ENCODE measurements at places on chromosomes 5 and 9. TPM values are rescaled to one million over a fixed set of nuclear protein-coding genes. Genes with fewer than 3 reads are reported as not detected.

DNA sequence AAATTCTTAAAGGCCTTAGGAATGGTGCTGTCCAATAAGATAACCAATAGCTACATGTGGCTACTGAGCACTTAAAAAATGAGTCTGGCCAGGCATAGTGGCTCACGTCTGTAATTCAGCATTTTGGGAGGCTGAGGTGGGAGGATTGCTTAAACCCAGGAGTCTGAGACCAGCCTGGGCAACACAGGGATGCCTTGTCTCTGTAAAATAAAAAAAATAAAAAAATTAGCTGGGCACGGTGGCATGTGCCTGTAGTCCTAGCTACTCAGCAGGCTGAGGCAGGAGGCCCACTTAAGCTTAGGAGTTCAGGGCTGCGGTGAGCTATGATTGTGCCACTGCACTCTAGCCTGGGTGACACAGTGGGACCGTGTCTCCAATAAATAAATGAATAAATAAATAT, 1.3 kb upstream of the SLC22A5 start:
- H3K36me3 ChIP-seq = no peaks in the 10 kb centered on the region
- no peak for DNase-seq
- no peak overlapping the region for H3K27ac ChIP-seq
- peaks cover 11% of the 10 kb centered on the region for H3K4me1 ChIP-seq
- no peak overlapping the region for H3K4me3 ChIP-seq

The KLF9 gene
- total RNA-seq = 0.12 TPM

DNA sequence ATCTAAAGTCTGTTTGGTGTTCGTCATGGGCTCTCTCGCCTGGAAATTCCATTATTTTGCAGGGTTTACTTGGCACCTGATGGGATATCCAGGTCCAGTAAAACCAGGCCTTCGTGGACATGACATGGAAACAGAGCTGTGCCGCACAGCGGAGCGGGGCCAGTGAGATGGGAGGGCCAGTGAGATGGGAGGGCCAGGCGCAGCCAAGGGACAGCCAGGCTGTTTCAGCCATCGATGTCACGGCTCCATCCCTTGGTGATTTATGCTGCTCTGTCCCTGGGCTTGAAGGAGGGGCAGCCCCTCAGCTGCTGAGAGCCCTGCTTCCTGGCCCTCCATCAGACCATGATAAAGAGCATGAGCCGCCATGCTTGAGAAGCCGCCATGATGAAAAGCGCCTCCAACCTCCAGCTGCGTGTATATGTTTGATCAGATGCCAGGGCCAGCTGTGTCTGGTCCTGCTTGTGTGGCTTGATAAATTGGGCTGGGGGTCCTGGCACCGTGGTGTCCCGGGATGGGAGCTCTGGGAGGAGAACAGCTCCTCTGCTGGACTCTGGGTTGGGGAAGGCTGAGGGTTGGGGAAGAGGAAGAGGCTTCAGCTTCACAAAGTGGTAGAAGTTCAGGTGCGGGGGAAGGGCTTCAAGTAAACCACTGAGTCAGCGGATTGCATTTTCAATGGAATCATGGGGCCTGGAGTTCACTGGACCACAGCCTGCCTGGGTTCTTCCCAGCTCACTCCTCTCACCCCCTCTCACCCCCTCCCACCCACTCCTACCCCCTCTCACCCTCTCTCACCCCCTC, 6.1 kb upstream of the COL5A1 start:
- H3K27me3 ChIP-seq = no peaks in the 10 kb centered on the region
- H3K27ac ChIP-seq = no peak overlapping the region
- no peak overlapping the region for H3K4me3 ChIP-seq
- H3K4me1 ChIP-seq = peaks cover 3% of the 10 kb centered on the region
- no peak for DNase-seq
- H3K36me3 ChIP-seq = no peaks in the 10 kb centered on the region

The NEUROG1 gene
- not detected for total RNA-seq

- no peaks in the 10 kb centered on the region for H3K27me3 ChIP-seq
- H3K36me3 ChIP-seq = no peaks in the 10 kb centered on the region
- no peak overlapping the region for H3K27ac ChIP-seq
- no peak for DNase-seq
- H3K4me1 ChIP-seq = no peaks in the 10 kb centered on the region
Observed at GRCh38 chr9:90846770-90847419, 45.3 kb downstream of the SYK start.

The TLE1 gene
- 54.7 TPM for total RNA-seq

DNA sequence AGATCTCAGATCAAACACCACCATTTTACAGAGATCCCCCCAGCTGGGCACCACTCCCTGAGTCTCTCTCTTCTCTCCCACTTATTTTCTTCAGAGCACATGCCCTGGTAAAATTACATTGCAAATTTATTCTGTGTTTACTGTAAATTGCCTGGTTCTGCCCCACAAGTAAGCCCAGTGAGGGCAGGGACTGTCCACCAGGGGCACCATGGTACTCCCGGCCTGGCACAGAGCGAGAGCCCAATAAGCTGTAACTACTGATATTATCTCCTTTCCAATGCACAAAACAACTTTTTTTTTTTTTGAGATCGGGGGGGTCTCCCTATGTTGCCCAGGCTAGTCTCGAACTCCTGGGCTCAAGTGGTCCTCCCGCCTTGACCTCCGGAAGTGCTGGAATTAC, 123.0 kb downstream of the PAX5 start:
- H3K4me1 ChIP-seq = peaks cover 9% of the 10 kb centered on the region
- no peaks in the 10 kb centered on the region for H3K36me3 ChIP-seq
- H3K27me3 ChIP-seq = no peaks in the 10 kb centered on the region
- H3K27ac ChIP-seq = no peak overlapping the region
- H3K4me3 ChIP-seq = no peak overlapping the region
- DNase-seq = no peak

GRCh38 chr5:98517560-98518366, 255.7 kb upstream of the RGMB start:
- H3K4me1 ChIP-seq = peaks cover 17% of the 10 kb centered on the region
- H3K27ac ChIP-seq = no peak overlapping the region
- DNase-seq = no peak
- no peaks in the 10 kb centered on the region for H3K27me3 ChIP-seq
- H3K4me3 ChIP-seq = no peak overlapping the region

The C8G gene
- not detected for total RNA-seq

GRCh38 chr5:168153263-168153875, 138.1 kb upstream of the WWC1 start:
- no peak overlapping the region for H3K4me3 ChIP-seq
- no peaks in the 10 kb centered on the region for H3K27me3 ChIP-seq
- DNase-seq = peak; percentile 11
- H3K4me1 ChIP-seq = peaks cover 21% of the 10 kb centered on the region
- no peak overlapping the region for H3K27ac ChIP-seq

DNA sequence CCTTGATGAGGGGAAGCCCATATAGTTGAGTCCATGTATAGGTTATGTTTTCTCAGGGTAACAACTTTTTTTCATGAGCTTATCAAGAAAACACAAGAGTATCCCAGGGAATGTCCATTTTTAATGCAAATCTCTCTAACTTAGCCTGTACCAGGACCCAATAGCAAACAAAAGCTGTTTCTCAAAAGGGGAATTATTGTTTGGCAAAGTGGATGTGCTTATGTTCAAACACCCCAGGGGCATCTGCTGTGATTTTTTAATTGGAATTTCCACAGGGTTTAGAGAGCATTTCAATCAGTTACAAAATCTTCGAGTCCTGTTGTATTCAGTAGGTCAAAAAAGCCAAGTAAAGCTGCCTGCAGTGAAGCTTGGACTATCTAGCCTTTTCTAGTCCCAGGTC, 33.4 kb upstream of the CSNK1G3 start:
- no peak for DNase-seq
- H3K27me3 ChIP-seq = no peaks in the 10 kb centered on the region
- H3K36me3 ChIP-seq = no peaks in the 10 kb centered on the region
- H3K4me1 ChIP-seq = no peaks in the 10 kb centered on the region
- H3K4me3 ChIP-seq = no peak overlapping the region
- no peak overlapping the region for H3K27ac ChIP-seq

GRCh38 chr5:111953351-111954127, 196.5 kb upstream of the NREP start:
- DNase-seq = no peak
- no peak overlapping the region for H3K27ac ChIP-seq
- no peak overlapping the region for H3K4me3 ChIP-seq
- no peaks in the 10 kb centered on the region for H3K4me1 ChIP-seq
- no peaks in the 10 kb centered on the region for H3K36me3 ChIP-seq

The PLPP7 gene
- 11.5 TPM for total RNA-seq

The DRD1 gene
- total RNA-seq = not detected

- no peak overlapping the region for H3K27ac ChIP-seq
- H3K4me3 ChIP-seq = no peak overlapping the region
- no peaks in the 10 kb centered on the region for H3K36me3 ChIP-seq
Observed at GRCh38 chr5:139884144-139884543, 88.5 kb downstream of the PSD2 start.

DNA sequence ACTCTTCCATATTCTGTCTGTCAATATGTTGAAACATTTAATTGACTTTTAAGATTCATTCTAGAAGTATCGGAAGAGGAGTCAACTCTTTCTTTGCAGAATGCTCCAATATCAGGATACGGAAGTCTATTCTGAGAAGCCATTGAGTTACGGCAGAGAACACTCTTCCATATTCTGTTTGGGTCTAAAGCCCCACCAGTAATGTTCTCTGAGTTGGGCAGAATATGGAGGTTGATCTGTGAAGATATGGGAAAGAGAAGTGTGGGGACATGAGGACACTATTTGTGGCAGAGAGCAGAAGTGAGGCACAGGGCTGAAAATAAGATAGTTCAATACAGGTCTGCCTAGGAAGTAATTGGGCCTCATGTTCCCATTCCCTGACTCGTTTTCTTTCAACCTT, 300.0 kb downstream of the DIRAS2 start:
- no peak for DNase-seq
- no peak overlapping the region for H3K4me3 ChIP-seq
- no peaks in the 10 kb centered on the region for H3K36me3 ChIP-seq
- peaks cover 14% of the 10 kb centered on the region for H3K4me1 ChIP-seq
- no peak overlapping the region for H3K27ac ChIP-seq

- no peak overlapping the region for H3K27ac ChIP-seq
- H3K4me1 ChIP-seq = no peaks in the 10 kb centered on the region
- no peaks in the 10 kb centered on the region for H3K36me3 ChIP-seq
- H3K27me3 ChIP-seq = no peaks in the 10 kb centered on the region
Observed at GRCh38 chr5:31823472-31823871, 184.5 kb downstream of the PDZD2 start.

- H3K4me1 ChIP-seq = no peaks in the 10 kb centered on the region
- H3K27ac ChIP-seq = no peak overlapping the region
- DNase-seq = no peak
- H3K36me3 ChIP-seq = no peaks in the 10 kb centered on the region
Observed at GRCh38 chr9:112012026-112012902, 115.7 kb downstream of the UGCG start.

DNA sequence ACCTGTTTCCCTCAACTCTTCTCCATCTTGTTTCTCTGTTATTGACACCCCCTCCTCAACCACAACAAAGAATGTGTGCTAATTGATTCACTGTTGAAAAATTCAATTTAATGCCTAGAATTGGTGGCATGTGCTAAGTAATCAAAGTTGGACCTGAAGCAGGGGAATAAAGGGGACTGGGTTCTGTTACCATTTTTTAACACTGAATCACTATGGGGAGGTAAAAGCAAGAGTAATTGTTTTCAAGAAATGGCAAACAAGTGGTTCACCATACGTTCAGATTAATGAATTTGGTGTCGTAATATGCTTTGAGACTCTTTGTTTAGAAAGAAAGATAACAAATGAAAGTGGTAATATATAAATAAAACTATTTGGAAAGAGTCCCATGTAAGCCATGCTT, 17.0 kb upstream of the SSBP2 start:
- no peaks in the 10 kb centered on the region for H3K36me3 ChIP-seq
- peaks cover 4% of the 10 kb centered on the region for H3K4me1 ChIP-seq
- no peak overlapping the region for H3K4me3 ChIP-seq

The DND1 gene
- total RNA-seq = 1.1 TPM

DNA sequence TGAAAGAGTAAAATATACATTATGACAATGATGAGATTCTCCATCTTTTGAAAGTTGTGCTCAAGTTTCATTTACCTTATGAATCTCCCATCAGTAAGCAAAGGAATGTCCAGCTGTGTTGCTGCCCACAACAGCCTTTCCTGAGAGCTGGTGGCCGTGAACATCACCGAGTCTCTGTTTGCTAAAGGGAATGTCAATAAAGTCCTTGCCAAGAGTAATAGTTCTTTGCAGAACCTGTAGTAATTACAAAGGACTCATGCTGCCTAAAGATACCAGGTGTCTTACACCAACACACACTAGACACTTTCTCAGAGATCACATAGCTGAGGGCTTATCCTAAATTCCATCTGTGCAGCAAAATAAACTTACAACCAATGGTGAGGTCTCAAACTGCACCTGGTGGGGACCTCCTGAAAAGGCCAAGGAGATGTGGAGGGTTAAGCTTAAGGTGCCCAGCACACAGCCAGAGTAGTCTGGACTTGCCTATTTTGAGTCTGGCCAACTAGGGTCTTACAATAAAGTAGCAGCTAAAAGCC, 111.1 kb upstream of the DAPK1 start:
- no peak for DNase-seq
- H3K27me3 ChIP-seq = no peaks in the 10 kb centered on the region
- no peak overlapping the region for H3K27ac ChIP-seq

The GLRA1 gene
- not detected for total RNA-seq

DNA sequence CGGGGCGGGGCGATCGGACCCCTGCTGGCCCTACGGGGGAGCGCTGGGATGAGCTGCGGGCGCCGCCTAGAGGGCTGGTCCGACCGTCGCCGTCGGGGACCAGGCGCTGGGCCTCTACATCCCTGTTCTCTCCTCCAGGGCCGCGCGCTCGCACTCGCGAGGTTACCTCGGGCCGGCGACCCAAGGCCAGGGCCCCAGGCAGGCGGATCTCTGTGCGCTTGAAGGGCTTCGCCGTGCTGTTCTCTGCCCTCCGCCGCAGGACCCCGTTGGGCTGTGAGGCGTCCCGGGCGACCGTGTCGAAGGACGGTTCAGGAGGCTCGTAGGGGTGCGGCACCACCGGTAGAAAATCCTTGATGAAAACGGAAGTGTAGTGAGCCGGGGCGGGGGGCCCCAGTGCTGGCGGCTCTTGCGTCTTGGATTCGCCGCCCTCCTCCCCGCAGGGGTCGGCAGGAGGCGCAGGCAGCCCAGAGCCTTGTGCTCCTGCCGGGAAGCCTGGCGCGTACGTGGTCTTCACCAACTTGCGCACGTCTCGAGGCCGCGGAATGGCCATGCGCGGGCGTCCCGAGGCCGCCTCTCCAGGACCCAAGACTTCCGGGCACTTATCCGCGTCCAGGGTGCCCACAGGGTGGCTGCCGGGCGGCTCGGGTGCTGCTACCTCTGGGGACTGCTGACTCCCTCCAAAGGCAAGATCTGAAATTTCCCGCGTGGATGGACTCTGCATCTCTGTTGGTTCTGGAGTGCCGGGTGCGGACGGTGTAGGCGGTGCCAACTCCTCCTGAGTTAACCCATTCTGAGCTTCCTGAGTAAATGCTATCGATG, 2.0 kb downstream of the PROB1 start:
- peaks cover 51% of the 10 kb centered on the region for H3K27me3 ChIP-seq
- H3K36me3 ChIP-seq = no peaks in the 10 kb centered on the region
- peak overlapping the region; percentile 46 for H3K4me3 ChIP-seq
- peak; percentile 85 for DNase-seq
- peaks cover 16% of the 10 kb centered on the region for H3K4me1 ChIP-seq

- H3K36me3 ChIP-seq = no peaks in the 10 kb centered on the region
- DNase-seq = no peak
- H3K4me3 ChIP-seq = no peak overlapping the region
- H3K27ac ChIP-seq = no peak overlapping the region
Observed at GRCh38 chr5:172114875-172115422, 73.1 kb downstream of the STK10 start.

Data from neural progenitor cell (in vitro differentiated cells).